Hematopoietic multipotent progenitor cell treated with erythropoietin and hydrocortisone succinate and interleukin-3 and kit ligand, for 6 days (in vitro differentiated cells): ENCODE measurements at places on chromosomes 3 and 15.
A peak's percentile ranks its signal among the peaks of the same experiment; 100 is the strongest.

DNA sequence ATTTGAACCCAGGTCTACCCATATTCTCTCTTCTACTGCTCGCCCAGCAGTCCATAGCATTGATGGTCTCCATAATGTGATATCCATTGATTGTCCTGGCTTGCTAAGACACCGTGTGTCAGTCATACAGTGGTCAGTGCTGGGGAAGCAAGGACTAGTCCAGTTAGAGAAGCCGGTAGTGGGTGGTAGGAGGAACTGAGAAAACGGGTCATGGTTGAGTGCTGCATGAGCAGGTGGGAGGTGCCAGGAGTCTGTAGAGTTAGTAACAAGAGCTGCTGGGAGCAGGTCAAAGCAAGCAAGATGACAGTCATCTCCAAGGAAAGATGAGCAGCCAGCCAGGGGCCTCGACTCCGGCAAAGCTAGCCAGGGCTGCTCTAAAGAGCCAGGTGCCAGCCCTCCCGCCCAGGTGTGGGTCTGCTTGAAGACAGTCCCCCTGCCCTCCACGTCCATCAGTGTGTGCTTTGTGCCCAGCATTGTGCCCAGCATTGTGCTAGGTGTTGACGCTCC is 29.5 kb upstream of the USP3 start:
- no peak for DNase-seq

- DNase-seq: peak; percentile 83
Measured at GRCh38 chr3:184540777-184541681, 20.6 kb upstream of the EPHB3 start.

- peak; percentile 81 for DNase-seq
Measured at GRCh38 chr3:10292505-10293419, at the start of gene GHRL. TSS of gene GHRL (minus strand) at chr3:10292947. CDS start at chr3:10290180, 2,767 bp downstream.

- DNase-seq: no peak
Measured at GRCh38 chr3:149792452-149793270, at the start of gene ANKUB1. TSS of gene ANKUB1 (minus strand) at chr3:149792554. CDS start at chr3:149792366, 188 bp downstream.

GRCh38 chr3:12938258-12938711 is 96.9 kb upstream of the RPL32 start:
- DNase-seq: no peak

GRCh38 chr3:131973731-131974130 is 61.1 kb downstream of the CPNE4 start:
- no peak for DNase-seq

GRCh38 chr3:19155375-19155774 is 7.1 kb downstream of the KCNH8 start:
- no peak for DNase-seq

- no peak for DNase-seq
Measured at GRCh38 chr15:37102305-37103162, 2.2 kb upstream of the MEIS2 start.

DNA sequence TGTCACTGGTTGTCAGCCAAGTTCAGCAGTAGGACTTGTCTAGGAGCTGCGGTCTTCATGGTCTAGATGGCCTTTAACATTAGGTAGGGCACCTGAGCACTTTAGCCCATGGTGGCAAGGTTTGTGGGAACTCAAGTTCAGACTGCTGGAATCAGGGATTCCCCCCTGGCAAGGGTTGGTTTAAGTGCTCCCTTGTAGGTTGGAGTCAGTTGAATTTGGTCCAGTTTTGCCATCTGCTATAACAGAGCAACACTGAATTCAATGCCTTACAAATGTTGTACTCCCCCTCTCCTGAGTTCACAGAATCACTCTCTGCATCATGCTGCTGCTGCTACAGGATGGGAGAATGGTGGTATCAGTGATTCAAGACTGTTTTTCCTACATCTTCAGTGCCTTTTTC is 509.3 kb downstream of the VGLL3 start:
- DNase-seq: no peak

GRCh38 chr15:31285772-31286261 is 40.8 kb upstream of the KLF13 start:
- no peak for DNase-seq

GRCh38 chr3:101319531-101319930 is 844 bp downstream of the IMPG2 start:
- DNase-seq: no peak

DNA sequence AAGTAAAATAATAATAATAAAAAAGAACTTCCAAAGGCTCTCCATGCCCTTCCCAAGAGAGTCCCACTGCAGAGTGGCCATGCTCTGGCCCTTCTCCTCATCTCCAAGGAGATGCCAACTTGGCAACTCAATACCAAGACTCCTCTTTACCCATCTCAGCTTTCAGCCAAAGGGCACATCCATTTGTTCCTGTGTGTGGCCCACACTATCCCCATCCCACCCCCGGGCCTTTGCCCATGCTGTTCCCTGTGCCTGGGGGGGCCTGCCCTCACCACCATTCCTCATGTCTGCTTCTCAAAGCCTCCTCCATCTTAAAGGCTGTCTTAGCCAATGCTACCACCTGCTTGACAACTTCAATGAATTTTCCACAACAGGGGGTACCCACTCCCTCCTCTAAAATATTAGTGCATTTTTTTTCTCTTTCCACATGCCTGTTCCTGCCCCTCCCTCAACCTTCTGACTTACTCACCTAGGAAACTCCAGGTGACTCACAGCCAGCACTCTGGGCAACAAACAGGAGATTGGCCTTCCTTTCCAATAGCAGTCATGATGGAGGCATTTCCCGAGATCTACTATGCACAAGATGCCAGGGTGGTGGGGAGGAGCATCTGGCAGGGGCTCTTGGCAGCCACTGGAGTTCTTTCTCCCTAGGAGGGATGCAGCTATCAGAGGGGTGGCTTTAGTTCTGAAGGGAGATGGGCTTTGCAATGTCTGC is 109.4 kb upstream of the SMAD3 start:
- no peak for DNase-seq

DNA sequence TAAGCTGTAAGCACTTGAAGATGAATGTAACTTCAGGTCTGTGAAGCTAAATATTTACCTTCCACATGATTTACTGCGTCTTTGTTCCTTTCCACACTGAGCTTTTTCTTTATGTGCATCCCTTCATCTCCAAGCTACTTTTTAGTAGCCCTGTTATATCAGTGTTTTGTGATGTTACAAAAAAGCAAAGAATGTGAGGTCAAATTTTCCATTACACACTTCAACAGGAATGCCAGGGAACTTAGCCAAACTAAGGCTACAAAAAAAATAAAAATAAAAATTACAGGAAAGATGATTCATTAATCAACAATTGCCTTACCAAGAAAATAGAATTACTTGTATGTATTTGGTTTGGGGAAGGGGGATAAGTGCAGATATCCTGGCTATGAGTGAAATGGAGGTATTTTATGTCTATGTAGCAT is 73.0 kb downstream of the FILIP1L start:
- no peak for DNase-seq

GRCh38 chr3:4981294-4981664 is 2.0 kb downstream of the BHLHE40 start:
- peak; percentile 45 for DNase-seq

DNA sequence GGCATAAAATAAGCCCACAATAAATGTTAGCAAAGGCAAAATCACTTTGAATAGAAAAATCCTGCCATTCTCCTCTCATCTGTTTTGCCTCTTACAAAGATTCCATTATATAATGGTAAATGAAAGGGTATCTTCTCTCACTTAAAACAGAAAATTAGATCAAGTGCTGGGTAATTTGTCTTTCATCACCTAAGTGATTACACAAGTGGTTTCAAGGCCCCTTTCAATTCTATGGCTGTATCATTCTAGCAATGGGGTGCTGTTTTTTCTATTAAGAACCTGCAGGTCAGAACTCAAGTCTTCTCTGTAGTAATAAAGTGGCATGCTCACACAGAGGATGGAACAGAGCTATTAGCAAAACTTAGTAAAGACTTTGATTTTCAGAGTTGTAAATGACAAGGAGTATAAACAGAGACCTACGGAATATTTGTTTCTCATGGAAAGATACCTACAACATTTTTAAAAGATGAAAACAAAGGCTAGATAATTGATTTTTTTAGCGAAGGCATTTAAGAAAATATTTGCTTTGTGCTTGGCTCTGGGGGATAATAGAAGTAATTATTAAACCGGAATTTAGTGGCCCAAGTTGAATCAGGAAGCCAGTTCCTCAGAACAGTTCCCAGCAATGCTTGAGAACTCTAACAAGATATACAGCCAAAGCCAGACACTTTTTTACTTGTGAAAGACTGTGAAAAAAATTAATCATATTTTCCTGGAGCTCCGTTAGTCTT is 137.4 kb downstream of the CMSS1 start:
- no peak for DNase-seq

GRCh38 chr3:71763426-71763825 is 9.8 kb downstream of the GPR27 start:
- DNase-seq: no peak

DNA sequence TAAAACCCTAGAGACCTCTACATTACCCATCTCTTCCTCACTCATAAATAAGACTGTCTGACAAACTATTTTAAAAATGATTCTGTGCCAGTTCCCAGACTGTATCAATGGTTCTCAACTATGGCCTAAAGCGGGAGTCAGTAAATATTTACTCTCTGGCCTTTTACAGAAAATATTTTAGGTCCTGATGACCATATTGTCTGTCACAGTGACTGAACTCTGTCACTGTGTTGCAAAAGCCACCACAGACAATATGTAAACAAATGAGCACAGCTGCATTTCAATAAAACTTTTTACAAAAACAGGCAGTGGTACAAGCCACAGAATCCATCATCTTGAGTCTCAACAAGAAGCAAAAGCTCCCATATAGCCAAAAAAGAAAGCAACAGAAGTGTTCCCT is 45.4 kb downstream of the PLOD2 start:
- no peak for DNase-seq

DNA sequence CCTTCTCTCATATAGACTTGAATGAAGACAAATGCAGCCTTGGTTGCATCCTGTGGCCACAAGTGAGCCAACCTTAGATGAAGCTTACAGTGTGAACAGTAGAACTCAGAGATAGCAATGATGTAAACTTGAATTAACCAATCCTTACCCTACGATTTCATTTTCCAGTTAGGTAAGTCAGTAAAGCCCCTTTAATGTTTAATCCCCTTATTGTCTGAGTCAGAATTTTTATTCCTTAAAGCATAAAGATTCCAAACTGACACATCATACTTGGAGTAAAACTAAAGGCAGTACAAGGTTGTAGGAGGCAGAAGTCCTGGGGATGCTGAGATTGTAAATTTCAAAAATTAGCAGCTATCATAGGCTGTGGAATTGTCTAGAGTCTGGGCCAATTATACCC is 507.8 kb upstream of the DPH6 start:
- DNase-seq: no peak

GRCh38 chr3:12840591-12841148 is 695 bp downstream of the RPL32 start:
- no peak for DNase-seq

DNA sequence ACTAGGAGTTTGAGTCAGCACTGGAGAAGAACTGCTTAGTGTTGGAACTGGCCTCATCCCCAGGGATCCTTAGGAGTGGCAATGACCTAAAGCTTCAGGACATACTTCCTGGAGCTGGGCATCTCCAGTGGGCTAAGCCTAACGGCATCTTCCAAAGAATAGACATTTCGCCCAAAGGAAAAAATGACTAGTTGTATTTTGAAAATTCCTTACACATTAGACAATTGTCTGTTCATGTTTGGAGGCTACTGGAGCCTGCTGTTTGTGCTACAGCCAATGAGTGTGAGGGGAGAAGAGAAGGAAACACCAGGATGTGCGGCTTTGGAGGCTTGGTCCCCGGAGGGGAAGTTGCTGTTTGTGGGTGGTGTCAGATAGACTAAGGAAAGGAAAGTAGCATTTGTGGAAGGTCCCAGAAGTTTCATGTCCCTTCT is 77.6 kb downstream of the POLR2M start:
- DNase-seq: peak; percentile 9

- no peak for DNase-seq
Measured at GRCh38 chr3:189841473-189842205, 210.4 kb downstream of the TP63 start.
